ENCODE measurements at places on chromosomes 1 and 21.

GRCh38 chr1:18693256-18694098, 62.8 kb downstream of the PAX7 start:
- DNase-seq = no peak

- no peak for DNase-seq
These were observed 13.7 kb upstream of the MIIP start for GRCh38 chr1:12005488-12006166.

DNA sequence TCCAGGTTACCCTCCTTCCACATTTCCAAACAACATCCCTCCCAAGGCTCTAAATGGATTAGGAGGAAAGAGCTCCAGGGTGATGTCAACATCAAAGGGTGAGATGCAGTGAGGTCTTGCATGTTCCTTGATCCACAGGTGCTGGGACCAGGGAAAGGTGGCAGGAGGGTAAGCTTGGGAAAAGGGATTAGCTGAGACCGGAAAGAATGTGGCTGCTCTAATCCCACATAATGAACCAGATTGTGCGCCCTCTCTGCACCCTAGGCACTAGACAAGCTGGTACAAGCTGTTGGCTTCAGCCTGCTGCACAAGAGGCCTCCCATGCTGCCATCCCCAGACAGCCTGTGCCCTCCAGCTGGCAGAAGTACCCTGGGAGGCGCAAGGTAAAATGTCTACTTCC, 34.9 kb downstream of the PLXNA2 start:
- no peak for DNase-seq

DNA sequence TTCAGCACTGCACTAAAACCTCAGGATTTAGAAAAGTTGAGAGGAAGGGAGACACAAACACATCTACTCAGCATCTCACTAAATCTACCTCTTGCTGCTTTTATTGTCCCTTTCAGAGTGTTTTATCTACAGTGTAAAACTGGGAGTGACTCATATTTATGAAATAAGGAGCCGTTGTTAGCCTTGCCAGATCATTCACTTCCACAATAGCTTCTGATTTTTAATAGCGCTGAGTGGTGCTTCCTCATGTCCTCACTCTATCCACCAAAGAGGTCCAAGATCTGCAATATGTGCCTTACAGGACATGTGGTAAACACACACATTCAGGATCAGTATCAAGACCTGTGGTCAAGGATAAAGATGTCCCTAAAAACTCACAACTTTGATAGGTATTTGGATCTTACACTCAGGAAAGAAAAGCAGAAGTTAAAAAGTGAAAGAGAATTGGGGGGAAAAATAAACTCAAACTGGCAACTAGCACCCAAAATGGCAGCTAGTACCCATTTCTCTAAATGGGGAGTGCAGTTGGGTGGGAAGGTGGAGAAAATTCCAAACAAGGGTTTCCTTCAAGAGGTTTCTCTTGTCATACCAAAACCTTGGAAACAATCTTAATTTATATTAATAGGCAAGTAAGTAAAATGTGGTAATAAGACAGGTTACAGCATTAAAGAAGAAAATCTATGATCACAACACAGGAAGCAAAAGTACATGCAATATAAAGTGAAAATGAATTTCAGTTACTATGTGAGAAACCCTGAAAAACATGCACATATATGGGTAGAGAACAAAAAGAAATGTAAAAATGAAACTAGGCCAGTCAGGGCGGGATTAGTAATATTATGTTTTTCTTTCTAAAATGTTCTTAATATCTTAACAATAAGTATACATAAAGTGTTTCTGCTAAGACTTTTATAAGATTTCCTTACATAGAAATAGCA, 15.9 kb downstream of the DUSP10 start:
- no peak for DNase-seq

- no peak for DNase-seq
These were observed 50.4 kb upstream of the RC3H1 start for GRCh38 chr1:174072581-174072980.

DNA sequence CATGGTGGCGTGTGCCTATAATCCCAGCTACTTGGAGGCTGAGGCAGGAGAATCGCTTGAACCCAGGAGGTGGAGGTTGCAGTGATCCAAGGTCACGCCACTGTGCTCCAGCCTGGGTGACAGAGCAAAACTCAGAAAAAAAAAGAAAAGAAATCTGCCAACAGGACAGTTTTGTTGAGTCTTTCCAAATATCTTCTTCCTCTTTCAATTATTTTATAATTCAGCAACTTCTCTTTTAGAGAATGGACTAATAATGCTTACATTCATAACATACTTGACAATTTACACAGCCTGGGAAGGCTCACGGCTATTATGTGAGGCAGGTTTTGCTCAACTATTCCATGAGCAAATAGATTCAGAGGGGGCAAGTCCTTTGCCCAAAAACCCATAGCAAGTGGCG, 18.1 kb downstream of the CNR2 start:
- DNase-seq = no peak

- DNase-seq = no peak
These were observed 39.9 kb downstream of the AKNAD1 start for GRCh38 chr1:108817016-108817415.

DNA sequence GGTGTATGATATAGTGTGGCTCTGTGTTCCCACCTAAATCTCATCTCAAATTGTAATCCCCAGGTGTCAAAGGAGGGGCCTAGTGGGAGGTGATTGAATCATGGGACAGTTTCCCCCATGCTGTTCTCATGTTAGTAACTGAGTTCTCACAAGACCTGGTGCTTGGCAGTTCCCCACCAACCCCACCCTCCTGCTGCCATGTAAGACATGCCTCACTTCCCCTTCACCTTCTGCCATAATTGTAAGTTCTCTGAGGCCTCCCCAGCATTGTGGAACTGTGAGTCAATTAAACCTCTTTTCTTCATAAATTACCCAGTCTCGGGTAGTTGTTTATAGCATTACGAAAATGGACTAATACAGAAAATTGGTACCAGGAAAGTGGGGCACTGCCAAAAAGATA, 1705.3 kb downstream of the NCAM2 start:
- DNase-seq = no peak

DNA sequence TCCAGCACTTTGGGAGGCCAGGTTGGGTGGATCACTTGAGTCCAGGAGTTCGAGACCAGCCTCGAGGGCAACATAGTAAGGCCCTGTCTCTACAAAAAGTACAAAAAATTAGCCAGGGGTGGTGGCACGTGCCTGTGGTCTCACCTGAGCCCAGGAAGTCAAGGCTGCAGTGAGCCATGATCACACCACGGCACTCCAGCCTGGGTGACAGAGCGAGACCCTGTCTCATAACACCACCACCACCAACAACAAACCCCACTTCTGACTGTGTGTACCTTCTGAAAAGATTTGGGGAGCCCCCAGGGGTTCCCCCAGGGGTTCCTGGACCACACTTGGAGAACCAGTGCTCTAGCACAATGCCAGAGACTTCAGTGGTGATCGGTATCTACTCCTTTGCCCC, 29.9 kb downstream of the NUAK2 start:
- DNase-seq = no peak

GRCh38 chr1:184483101-184483683, 96.4 kb downstream of the C1orf21 start:
- DNase-seq = no peak

DNA sequence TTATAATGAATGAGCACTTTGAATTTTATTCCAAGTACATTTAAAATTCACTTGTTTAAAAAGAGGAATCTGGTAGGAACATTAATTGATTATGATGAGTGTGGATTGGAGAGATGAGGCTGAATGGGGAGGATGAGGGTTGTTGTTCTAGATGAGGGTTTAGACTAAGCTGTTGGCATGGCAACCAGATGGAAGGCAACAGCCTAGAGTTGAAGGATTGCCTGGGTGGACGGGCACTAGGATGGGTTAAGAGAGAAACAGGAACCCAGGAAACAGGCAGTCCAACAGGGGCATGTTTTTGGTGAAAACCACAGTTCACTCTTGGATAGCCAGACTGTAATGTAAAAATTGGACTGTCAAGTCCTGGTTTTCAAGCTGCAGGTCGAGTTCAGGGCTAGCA, 125.5 kb downstream of the CHRM3 start:
- no peak for DNase-seq

GRCh38 chr21:31713973-31714740, 17.8 kb downstream of the SCAF4 start:
- DNase-seq = no peak

DNA sequence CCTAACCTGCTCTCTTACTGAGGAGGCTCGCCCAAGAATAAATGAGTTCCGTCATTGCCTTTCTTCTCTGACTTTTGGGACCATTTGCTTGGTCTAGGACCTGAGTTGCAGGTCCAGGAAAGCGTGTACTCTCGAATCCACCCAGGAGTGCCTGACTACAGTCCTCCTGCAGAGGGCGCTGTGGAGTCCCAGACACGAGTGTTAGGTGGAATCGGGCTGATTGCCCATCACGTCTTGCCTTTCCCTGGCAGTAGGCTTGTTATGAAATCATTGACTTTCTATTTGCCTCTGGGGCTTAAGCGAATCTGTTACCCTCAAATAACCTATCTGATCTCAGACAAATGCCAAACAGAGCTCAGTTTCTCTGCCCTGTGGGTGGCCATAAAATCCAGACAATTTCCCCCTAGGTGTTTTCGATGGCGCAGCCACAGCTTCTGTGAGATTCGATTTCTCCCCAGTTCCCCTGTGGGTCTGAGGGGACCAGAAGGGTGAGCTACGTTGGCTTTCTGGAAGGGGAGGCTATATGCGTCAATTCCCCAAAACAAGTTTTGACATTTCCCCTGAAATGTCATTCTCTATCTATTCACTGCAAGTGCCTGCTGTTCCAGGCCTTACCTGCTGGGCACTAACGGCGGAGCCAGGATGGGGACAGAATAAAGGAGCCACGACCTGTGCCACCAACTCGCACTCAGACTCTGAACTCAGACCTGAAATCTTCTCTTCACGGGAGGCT, at the start of gene IL20:
TSS of gene IL20 (plus strand) at position 685 of the 733 bp plus-strand sequence. CDS start 230 bp downstream, outside the sequence.
- DNase-seq = no peak

- peak; percentile 11 for DNase-seq
These were observed 66.0 kb upstream of the CSF1 start for GRCh38 chr1:109844609-109845008.

GRCh38 chr1:197235355-197235754, 32.7 kb upstream of the CRB1 start:
- no peak for DNase-seq
